Stimulated activated CD4-positive, alpha-beta T cell treated with anti-CD3 and anti-CD28 coated beads, Interleukin-1b, Interleukin-23, amount 100 ng/mL, for 1 hour (primary cell): ENCODE measurements at places on chromosomes 1 and 21.

- DNase-seq: no peak
Measured at GRCh38 chr1:154104433-154105082, 50.3 kb downstream of the NUP210L start.

DNA sequence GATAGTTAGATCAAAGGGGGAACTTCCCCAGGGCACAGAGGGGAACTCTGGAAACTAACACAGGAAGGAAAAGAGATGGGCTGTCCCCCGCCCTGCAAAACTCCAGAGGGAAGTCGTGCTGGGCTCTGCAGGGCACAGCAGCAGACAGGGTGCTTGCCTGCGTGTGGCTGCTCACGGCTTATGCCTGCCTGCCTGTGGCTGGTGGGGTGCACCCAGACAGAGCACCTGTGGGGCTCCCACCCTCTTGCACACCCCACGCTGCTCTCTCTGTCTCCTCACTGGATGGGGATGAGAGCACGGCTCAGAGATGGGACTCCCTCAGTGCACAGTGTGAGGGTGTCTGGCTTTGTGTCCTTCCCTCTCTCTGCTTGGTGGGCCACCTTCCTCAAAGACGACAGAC, 13.5 kb upstream of the ETV3L start:
- no peak for DNase-seq

DNA sequence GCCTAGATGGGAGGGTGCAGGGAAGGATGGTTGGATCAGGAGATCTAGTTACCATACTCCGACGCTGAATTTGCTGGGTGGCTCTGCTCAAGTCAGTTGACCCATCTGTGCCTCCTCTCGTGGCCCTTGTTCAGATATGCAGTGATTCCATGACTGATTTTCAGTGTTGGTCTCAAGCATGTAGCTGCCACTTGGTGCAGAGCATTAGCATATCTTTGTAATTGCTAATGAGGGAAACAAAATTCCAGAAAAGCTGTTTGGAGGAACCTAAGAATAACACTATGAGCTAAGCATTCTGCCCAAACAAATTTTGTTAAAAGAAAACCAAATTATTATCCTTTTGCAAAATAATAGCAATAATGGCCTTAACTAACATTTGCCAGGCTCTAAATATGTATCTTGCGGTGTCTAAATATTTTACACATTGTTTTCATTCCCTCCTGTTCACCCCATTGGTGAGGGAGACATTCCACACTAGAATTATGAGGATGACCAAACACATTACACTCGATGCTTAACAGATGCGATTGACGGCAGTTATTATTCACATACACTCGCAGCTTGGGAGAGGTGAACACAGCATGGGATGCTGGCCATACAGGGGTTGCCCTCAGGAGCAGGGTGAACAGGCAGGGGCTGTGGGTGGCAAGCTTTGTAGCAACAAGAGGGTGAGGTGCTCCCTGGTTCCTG, 69.1 kb downstream of the KCNJ15 start:
- DNase-seq: no peak

DNA sequence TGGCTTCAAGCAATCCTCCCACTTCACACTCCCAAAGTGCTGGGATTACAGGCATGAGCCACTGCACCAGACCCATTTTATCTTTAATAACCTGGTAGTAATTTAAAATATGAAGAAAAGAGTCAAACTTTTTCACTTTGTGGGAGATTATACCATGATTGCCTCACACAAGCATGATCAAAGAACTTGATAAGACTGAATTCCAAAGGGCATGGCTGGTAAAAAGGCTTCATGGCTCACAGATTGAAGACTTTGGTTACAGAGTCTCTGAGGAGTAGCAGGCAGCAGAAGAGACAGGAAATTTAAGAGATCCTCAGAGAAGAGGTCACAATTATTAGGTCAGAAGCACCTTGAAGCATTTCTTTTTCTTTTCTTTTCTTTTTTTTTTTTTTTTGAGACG, 16.4 kb upstream of the RGSL1 start:
- DNase-seq: no peak

DNA sequence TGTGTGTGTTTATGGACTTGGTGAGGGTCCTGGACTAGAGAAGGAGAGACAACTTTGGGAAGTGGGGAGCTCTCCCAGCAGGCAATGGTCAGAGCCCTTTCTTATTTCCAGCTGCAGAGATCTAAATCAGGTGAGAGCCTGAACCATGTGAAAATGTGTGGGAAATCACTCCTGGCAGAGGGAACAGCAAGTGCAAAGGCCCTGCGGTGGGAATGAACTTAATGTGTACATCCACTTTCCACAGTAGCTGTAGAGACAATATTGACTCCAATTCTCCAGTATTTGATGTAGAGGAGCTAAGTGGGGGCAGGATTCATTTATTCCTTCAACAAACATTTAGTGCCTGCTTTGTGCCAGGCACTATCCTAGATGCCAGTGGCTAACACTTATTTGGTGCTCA, 14.7 kb upstream of the POU3F1 start:
- no peak for DNase-seq

- DNase-seq: no peak
Measured at GRCh38 chr1:203033287-203033686, 7.0 kb downstream of the PPFIA4 start.

DNA sequence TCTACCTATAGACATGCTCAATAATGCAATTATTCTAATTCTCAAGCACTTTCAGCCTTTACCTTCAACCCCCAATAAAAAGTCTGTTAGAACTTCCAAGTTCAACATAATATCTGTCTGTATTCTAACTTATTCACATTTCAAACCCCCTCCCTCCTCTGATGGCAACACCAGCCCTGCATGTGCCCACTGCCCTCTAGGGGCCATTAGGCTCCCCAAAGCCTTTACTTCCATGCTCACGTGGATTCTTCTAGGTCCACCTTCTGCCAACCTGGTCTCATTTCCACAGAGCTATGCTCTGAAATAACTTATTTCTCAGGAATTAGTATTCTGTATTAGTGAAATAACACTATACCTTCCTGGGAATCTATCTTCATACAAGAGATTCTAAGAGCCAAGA, 22.2 kb upstream of the KPRP start:
- DNase-seq: no peak
